Thoracic aorta (tissue), 2 donors: ENCODE measurements at places on chromosomes 1 and 21.

DNA sequence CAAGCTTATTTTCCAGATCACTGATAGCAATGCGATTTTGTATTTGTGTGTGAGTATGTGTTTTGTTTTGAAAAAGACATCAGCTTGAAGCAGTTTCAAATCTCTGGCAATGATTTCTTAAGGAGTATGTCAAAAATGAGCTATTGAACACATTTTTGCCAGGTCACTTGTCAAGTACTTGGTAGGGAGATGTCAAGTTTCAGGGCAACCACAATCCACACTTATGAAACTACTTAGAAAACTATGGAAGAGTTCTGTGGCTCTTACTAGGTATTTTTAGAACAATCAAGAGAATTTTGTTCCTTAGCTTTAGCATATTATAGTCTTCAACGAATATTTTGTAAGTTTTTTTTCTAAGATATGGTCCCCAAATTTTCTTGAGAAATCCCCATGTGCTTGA lies 318.8 kb upstream of the ZRANB2 start:
- DNase-seq: no peak

- DNase-seq: no peak
Observed at GRCh38 chr1:231414260-231415016, 7.6 kb downstream of the EGLN1 start.

DNA sequence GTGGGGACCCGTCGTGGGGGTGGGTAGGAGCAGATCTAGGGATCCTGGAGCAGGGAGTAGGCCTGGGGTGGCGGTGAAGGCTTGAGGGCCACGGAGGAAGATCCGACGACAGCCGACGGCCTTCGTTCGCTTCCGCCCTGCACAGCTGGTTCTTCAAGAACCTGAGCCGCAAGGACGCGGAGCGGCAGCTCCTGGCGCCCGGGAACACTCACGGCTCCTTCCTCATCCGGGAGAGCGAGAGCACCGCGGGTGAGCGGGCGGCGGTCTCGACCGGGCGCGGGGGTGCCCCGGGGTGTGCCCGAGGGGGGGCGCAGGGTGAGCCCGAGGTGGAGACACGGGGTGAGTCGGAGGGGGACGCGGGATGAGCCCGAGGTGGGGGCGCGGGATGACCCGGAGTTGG lies 16.5 kb upstream of the HDAC1 start:
- DNase-seq: no peak

GRCh38 chr1:7427605-7428300 lies 343.3 kb upstream of the VAMP3 start:
- no peak for DNase-seq

DNA sequence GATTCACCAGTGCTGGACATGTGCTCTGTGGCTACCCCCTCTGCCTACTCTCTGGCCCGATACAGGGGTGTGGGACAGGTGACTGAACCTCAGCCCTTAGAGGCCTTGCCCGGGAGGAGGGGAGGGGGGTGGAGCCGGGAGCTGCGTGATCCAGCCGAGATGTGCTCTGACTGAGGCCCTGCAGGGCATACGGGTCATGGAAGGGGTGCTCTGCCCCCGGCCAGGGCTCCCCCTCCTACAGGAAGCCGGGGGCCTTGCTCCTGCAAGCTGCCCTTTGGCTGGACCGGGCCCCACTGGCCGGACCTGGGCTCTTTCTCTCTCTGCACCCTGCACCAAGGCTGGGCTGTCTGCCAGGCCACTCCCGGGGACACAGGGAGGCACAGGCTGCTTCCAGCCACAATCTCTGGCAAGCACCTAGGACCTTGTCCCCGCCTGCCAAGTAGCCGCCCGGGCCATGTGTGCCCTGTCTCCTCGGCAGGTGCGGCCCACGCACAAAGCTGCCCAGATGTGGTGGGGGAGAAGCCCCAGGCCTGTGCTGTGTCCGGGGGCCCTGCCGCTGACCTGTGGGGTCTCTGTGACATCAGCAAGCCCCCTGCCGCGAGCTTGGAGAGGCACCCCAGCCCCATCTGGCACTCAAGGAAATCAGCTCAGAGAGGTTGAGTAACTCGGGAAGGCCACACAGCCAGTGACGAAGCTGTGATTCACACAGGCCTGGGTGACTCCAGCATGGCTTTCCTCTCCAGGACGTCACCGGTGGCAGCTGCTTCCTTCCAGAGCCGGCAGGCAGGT lies 1.5 kb downstream of the SCNN1D start:
- no peak for DNase-seq
